ENCODE measurements at places on chromosomes 7 and 10.

DNA sequence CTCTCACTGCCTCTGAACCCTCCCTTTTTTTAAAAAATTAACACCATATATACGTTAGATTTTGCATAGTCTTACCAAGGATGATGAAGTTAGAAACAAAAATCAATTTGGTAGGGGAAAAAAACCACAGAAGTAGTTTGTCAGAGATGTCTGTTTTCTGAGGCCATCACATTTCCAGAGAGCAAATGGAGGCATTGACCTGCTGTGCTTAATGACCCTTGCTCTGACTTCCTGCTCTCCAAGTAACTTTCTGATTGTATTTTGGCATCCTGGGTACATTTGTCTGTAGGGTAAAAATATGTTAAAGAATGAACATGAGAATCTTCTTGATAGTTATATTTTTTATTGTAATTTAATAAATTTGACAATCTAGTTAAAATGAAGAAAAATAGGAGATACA, 140.2 kb downstream of the LCOR start:
- no peak for DNase-seq

DNA sequence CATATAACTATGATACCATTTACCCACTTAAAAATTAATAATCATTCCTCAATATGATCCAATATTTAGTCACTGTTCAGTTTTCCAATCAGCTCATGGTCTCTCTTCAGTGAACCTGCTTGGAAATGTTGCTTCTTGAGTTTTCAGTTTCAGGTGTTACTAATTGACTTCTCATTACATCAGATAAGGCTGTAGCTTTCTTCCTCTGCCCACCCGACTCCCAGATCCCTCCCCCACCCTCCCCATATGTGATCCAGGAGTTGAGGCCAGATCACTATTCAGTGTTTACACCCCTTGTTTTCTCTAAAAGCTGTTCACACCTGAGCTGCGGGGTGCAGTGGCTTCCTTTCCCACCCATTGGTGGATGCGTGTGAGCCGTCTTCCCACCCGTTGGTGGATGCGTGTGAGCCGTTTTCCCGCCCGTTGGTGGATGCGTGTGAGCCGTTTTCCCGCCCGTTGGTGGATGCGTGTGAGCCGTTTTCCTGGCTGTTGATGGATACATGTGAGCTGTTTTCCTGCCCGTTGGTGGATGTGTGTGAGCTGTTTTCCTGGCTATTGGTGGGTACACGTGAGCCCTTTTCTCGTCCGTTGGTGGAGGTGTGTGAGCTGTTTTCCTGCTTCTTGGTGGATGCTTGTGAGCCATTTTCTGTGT, 3.2 kb upstream of the MTG1 start:
- no peak for DNase-seq

- no peak for DNase-seq
Measured at GRCh38 chr7:109092268-109092667, 522.6 kb downstream of the DNAJB9 start.

DNA sequence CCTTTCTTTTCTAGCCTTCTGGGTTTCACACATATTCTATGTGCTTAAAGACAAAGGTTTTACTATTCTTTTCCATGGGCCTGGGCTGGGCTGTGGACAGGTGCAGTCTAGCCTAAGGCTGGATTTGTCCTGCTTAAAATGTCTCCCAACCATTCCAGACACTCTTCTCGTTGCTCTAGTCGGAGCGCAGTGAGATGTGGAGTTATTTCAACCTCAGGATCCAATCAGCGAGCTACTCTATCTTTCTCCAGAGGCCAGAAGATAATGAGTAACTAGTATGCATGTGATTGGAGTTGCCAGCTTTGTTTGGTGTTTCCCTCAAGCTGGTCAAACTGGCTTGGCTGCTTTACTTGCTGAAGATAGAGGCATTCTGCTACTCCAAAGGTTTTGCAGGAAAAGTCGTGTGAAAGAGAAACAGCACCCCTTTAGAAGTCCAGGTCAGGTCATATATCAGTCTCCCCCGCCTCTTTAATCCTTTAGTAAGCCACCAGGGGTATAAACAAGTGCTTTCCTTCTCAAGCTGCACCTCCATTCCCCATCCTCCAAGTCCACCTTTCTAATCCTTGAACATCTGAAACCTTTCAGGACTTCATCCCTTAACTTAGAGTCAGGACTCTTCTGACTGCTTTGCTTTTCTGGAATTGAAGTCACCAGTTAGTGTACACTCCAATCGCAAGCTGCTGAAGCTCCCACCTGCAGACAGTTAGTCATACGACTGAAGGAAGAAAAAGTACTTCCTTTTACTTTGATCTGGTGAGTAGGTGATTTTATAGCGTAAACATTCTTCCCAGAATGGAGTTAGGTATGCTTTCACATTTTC, 78.8 kb downstream of the DNMBP start:
- peak; percentile 89 for DNase-seq

DNA sequence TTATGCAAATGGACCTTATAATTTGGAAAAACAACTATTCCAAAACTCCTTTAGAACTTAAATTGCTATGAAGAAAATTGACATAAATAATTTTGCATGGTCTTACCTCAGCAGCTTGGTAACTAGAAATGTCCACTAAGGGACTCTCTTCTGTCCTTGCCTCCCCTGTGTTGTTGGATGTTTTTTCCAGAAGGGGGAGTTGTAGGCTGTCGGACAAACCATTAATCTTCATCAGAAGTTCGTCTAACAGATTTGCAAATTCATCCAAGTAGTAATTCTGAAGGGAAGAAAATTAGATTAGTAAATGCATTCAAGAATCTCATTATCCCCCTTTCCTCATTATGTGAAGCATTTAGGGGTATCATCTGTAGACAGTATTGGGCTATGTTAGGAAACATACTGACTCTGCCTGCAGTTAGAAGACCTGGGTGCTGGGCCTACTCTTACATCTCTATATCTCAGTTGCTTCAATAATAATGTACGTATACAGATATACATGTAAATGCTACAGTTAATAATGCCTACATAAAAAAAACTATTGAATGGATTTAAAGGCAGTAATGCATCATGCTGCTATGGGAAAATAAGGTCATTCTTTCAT, 155.6 kb downstream of the PKD1L1 start:
- DNase-seq: no peak

DNA sequence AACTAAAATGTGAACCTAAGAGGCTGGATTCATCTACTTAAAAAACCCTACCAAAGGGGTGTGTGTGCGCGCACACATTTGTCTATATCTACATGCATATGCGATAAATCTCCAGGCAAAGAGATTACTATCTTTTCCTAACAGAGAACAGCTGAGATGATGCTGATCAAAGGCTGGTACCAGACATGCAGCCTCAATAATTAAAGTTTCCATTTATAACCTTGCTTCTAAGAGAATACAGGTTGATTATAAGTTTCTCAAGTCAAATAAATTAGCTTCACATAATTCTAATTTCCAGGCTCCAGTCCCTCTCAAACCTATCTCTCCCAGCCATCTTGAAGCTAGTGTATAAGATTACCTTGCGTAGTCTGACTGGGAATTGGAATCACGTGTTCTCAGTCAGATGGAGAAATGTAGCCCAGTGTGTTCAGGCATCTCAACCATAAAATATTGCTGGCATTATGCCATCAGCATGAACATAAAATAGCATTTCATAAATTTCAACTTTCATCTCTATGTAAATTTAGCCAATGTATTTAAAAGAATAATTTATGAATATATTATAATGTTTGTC, 1062.0 kb downstream of the XPNPEP1 start:
- DNase-seq: no peak

DNA sequence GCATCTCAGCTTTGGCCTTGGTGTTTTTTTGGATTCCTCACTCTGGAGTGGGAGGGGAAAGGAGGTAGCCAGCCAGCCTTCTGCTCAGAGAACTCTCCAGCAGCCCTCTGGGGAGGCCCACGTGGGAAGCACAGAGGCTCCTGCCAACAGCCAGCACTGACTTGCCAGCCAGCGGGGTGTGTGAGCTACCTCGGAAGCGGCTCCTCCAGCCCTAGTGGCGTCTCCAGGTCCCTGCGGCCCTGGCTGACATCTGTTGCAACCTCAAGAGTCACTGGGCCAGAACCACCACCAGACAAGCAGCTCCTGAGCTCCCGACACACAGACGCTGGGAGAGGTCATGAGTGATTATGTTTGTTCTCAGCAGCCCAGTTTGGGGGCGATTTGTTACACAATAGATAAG, 180.2 kb upstream of the FZD8 start:
- peak; percentile 97 for DNase-seq

GRCh38 chr10:75287697-75288096, 51.9 kb upstream of the COMTD1 start:
- DNase-seq: no peak

GRCh38 chr7:85041605-85042216, 145.1 kb downstream of the SEMA3D start:
- peak; percentile 82 for DNase-seq

DNA sequence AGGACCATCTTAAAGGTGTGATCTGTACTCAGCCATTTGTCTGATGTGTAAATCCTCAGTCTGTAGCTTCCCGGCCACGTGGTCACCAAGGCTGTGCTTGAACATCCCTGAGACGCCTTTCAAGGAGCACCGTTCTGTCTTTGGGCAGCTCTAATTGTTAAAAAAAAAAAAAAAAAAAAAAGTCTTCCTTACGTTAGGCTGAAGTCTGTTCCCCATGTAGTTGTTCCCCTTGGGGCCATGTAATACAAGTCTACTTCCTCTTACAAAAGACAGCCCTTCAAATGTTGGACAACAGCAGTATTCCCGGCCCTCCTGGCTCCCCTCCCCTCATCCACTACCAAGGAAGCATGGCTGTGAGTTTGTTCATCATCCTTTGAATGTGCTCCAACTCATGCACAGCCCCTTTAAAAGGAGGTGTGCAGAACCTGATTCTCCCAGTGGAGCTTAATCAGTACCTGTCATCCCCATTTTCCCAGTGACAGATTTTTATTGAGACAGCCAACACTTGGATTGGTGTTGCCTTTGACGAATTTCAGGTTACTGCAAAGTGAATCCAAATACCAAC, 392.2 kb upstream of the GALNT17 start:
- no peak for DNase-seq

Data from thyroid gland (tissue), 4 donors.